NCI-H2081 treated with DMSO at 0.1 percent for 48 hours (cell line): ENCODE measurements at places on chromosomes 13 and 19.

DNA sequence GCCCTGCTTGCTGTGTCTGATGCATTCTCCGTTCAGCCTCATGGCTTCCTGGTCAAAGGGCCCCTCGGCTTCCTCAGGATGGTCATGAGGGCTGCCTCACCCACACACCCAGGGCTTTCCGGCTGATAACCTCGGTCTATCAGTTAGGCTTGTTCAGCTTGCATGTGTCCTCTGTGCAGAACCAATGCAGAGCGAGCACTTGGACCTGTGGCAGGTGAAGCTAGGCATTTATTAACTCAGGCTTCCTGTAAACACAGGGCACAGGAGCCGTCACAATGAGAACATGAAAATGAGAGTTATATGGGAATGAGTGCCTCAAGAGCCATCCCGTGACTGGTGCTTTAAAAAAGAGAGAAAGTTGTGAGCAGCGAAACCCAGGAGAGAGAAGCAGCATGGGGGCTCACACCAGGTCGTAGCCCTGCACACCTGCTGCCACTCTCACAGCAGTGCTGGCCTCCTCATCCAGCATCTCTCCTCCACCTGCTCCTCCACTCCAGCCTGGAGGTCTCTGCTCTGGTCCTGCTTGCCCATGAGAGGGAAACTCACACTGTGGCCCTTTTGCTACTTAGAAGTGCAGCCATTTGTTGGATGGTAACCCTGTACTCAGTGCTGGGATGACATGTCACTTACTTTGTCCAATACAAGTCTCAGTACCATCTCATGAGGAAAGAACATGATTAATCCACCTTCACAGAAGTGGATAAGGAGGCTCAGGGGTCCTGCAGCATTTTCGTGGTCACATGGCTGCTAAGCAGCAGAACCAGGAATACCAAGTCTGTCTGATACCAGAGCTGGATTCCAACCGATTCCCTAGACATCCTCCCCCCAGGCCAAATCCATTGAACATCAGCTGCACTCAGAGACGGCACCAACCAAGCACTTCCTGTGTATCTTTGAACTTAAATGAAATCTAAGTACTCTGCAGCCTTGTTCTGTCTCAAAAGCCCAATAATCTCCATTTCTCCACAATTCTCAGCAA, 50.5 kb upstream of the IRS2 start:
- no peak for DNase-seq

DNA sequence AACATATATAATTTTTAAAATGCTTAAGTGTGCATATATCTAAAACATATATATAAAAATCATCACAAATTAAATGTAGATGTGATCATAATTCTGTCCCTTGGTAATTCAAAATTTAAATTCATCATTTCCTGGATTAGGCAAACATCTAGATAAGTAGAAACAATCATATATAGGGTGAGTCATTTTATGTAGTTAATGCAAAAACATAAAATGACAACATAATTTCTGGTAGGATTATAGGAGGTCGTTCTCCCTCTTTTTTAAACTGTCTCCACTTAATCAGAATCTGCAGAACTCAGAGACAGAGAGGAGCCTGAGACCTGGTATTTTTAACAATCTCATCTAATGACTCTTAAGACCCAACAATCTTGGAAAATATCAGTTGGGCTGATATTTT, 333.4 kb downstream of the KCTD12 start:
- DNase-seq: no peak

- no peak for DNase-seq
Observed at GRCh38 chr19:6450166-6450565, 9.4 kb downstream of the SLC25A23 start.

DNA sequence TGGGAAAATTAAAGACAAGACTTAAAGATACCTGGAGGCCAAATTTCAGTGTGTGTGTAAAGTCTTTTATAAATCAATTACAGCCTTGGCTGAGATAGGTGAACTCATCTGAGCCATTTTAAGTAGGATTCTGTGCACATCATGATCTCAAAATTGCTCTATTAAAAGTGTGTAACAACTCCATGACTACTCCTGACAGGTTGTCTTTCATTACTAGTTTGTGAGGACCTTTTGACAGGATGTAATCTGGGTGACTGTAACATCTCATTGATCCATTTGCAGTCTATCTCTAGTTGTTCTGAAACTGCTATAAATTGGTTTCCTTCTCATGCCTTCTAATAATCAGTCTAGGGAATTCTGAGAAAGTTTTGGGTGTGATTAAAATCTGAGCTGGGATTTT, 753.3 kb downstream of the SLITRK5 start:
- DNase-seq: no peak

- DNase-seq: no peak
Observed at GRCh38 chr13:46606970-46607369, 54.0 kb downstream of the LRCH1 start.

DNA sequence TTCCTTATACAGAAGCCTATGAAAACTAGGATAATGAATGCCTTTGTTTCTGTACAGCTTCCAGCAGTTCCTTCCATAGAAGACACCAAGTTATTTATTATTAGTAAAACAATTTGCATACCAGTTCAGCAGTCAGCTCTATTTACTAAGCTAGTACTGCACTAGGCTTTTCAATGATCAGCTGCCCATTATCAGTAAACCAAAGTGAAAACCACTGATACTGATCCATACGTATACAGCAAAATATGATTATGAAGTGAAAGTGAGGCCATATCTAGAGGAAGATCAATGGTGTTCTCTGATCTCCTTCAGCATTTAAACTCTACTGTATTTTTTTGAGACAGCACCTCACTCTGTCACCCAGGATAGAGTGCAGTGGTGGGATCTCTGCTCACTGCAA, 3.2 kb downstream of the TPT1 start:
- no peak for DNase-seq

DNA sequence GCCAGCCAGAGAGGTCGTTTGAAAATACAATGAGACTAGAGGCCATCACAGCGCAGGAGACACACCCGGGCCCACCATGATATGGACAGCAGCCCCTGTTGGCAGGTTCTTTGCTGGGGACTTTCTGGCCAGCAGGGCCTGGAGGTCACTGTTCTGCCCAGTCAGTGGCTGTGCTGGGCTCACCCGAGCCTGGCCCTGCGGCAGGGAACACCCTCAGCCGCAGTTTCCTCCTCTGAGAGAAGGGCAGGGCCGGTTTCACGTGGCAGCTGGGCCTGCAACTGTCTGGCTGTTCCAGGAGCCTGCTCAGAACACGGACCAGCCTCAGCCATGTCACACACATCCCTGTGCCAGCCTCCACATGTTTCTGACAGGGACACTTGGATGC, 39.4 kb downstream of the ADPRHL1 start:
- no peak for DNase-seq

GRCh38 chr19:45774765-45775164, 5.7 kb upstream of the SIX5 start:
- no peak for DNase-seq

DNA sequence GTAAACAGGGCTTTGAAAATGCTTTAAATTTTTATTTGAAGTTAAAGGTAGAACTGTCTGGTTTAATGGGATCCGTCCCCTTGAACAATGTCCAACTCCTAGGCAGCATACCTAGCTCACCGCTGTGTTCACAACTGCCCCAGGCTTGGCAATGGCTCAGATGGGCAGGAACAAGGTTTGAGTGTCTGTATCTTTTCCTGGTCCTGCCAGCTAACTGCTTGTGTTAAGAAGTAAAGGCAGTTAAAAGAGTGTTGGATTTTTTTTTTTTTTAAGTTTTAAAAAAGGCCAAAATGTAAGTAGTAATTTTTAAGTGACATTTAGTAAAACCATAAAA, 66.7 kb upstream of the FNDC3A start:
- DNase-seq: no peak

DNA sequence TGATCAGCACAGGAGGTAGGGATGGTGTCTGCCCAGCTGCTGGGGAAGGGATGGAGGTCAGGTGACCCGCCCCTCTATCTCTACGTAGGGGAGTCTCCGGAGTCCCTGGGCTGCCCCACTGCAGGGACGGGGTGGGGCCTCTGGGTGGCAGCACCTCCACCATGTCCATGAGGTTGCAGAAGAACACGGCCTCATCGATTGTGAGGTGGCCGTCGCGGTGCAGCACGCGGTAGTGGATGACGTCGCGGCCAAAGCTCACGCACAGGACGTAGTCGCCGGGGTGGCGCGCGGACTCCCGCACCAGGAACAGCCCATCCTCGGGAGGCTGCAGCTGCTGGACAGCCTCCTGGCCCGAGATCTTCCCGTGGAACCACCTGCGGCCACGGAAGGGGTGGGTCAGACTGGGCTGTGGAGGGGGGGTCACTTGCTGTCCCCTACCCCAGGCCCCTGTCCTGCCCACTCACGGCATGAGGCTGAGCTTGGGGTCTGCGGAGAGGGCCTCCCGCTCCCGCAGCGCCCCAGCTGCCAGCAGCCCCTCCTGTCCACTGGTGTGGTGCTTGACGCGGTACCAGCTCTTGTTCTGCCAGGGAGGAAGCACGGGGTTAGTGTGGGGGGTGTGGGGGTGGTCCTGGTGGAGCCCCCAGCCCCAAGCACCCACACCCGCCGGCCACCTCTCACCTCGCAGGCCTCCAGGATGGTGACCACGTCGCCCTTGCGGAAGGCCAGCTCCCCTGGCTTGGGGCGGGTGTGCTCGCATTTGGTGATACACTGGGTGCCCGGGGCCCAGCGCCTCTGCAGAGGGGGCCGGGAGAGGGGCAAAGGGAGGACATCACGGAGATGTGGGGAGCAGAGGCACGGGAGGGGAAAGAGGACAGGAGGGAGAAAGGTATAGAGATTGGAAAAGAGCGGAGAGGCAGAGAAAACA, 2.3 kb downstream of the MATK start:
- DNase-seq: no peak

DNA sequence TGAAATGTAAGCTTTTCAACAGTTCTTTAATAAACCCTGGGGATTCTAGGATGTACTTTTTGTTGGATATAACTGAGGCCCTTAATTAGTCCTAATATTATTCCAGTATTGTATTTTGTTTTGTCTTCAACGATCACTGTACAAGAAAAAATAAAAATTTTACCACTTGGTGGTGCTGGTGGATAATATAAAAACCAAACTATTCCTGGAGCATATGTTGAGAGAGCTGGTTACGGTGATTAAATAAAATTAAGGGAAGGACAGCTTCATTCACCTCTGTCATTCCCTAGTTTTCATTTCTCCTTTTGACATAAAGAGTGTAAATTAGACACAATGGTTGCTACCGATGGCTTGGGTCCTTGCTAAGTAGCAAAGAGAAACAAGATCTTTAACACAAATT, 598.6 kb upstream of the PCDH20 start:
- peak; percentile 6 for DNase-seq

DNA sequence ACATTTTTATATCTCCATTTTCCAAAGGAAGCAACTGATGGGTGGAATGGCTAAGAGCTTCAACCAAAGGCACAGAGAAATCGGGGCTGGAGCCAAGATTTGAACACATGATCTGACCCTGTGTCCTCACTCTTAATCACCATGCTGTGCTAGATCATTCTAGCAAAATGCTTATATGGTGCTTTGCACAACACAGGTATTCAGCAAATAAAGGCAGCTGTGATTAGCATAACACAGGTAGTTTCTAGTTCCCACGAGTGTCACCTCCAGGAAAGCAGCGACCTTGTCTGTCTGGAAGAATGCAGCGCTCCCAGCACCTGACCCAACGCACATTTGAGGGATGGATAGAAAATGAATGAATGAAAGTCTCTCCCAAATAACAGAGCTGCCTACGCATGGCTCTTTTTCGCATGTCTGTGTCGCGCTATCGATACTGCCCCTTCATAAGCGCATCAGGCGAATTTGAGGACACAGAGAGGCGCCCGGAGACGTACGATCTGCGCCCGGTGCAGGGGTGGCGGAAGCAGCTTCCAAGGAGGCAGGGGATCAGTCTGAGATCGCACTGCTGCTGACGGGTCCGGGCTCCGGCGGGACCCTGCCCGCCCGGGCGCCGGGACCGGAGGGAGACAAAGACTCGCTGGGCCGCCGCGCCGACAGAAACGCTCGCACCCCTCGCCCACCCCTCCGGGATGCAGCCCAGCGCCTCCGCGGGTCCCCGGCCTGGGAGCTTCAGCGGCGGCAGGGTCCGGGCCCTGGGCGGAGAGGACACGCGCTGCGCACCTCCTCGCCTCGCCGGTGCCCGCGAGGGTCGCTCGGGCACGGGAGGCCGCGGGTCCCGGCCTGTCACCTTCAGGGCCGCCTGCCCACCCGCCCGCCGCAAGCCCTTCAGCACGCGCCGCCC, 609 bp downstream of the EPS15L1 start:
- DNase-seq: no peak

GRCh38 chr13:30892966-30893365, 13.1 kb upstream of the MEDAG start:
- DNase-seq: no peak

DNA sequence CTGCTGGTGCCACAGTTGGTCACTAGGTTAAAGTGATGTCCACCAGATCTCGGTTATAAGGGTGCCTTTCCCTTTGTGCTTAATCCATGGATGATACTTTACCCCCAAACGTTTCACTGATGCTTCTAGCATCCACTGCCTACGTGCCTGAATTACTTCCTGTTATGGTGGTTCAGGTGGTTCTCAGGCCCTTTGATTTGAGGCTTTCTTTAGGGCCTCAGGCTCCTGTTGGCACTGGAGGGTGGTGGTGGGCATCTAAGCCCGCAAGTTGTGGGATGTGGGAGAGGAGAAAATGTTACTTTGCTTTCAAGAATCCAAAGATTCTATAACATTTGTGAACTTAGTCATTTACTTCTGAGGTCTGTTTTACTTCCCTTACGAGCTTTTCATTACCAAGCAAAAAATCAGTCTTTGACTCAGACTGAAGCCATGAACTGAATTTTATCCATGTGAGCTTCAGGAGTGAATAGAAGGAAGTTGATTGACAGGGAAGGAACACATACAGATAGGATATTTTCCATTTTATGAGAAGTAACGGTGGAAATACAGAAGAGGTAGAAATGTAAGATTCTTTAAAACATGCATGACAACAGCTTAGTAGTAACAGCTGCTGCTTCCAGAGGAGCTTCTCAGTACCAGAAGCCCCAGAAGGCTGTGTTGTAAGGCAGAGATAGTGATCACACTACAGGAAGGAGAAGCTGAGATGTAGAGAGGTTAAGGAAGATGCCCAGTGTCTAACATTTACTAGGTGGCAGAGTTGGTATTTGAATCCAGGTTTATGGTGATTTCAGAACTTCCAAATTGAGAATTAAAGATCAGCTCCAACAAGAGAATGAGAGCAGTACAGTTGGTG, 65.0 kb downstream of the ARHGEF7 start:
- DNase-seq: no peak

- no peak for DNase-seq
Observed at GRCh38 chr19:15292140-15292539, 40.2 kb downstream of the BRD4 start.
